ENCODE measurements at places on chromosomes 1 and 21.

DNA sequence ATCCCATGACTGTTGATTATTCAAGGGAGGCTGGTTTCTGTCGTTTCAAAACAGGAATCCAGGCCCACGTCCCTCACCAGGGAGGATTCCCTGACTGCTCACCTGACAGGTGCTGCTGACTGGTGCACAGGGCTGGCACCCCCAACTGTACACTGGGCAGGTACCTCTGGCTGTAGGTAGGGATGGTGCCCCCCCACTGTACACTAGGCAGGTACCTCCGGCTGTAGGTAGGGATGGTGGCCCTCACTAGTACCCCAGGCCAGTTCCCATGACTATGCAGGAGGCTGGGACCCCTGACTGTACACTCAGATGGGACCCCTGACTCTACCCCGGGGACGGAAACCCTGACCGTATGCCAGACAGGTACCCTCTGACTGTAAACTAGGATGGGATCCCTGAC, 33.6 kb upstream of the PDE9A start:
- no peak for DNase-seq

DNA sequence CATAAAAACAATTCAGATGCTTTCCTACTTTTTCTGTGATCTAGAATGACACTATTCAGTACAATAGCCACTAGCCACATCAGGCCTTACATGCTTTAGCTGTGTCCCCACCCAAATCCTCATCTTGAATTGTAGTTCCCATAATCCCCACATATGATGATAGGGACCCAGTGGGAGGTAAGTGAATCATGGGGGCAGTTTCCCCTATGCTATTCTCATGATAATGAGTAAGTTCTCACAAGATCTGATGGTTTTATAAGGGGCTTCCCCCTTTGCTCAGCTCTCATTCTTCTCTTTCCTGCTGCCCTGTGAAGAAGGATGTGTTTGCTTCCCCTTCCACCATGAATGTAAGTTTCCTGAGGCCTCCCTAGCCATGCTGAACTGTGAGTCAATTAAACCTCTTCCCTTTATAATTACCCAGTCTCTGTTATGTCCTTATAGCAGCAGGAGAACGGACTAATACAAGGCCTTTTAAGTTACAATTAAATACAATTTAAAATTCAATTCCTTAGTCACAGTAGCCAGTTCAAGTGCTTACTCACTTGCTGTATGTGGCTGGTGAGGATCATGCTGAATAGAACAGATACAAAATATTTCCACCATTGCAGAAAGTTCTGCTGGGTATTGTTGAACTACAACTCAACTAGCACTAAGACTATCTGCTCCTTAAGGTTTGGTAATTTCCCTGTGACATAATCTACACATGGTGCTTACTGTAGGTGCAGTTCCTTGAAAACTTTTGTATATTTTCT, 106.7 kb downstream of the SCMH1 start:
- no peak for DNase-seq

GRCh38 chr1:25540750-25541342, 2.6 kb upstream of the LDLRAP1 start:
- DNase-seq = no peak

DNA sequence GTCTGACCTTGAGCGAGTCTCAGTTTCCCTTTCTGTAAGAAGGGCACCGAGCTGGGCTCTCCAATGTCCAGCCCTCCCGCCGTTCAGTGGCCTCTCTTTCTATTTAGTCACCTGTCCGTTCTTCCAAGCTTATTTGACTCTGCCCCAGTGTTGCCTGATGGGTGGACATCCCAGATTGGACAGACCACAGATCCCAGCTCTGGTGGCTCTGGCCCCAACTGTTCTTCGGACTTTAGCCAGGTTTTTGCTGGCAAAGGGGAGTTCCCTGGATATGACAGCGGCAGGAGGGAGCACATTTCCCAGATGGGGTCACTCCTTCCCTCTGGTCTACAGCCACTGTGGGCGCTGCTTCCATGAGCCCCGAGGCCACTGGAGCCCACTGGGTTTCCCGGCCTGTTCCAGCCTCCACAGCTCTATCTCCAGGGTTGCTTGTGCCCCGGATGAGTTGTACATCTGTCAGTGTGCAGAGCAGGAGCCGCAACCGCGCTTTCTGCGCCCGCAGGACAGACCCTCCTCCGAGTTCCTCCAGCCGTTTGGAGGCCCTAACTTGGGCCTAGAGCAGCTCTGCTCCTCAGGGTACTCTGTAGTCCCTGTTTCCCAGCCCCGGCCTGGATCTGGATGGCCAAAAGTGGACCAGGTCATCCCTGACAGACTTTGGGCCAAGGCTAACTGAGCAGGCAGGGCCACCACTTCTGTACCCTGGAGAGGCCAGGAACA, 3.8 kb downstream of the DMBX1 start:
- no peak for DNase-seq

GRCh38 chr21:39198800-39199199, 15.5 kb upstream of the PSMG1 start:
- DNase-seq = no peak

GRCh38 chr1:203290261-203291089, 14.8 kb upstream of the BTG2 start:
- DNase-seq = peak; percentile 96

DNA sequence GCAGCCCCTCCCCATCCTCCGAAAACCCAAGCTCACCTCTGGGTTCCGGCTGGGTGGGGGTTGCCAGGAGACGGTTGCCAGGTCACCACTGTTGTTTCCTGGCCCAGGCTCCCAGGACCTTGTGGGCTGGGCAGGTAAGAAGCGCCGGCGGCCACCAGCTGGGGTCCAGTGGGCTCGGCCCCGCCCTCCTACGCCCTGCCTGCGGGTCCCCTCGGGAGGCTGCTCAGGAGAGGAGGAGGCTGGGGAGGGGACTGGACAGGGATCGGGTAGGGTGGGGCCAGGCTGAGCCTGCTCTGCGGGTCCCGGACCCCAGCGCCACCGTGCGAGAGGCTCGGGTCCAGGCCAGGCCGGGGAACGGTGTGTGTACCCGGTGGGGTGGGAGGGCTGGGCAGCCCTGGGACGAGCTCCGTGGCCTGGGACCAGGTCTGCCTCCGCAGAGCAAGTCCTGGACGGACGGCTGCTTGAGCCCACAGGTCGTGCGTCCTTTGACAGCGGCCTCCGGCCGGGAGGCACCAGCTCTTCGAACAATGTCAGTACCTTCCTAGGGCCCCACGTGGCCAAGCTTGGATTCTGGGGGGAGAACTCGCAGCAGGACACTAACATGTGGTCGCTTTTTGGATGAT, at the start of gene TTLL10:
Gene TTLL10, plus strand, starts transcription at position 88 of the 623 bp plus-strand sequence. CDS start 5,336 bp downstream, outside the sequence.
- no peak for DNase-seq

DNA sequence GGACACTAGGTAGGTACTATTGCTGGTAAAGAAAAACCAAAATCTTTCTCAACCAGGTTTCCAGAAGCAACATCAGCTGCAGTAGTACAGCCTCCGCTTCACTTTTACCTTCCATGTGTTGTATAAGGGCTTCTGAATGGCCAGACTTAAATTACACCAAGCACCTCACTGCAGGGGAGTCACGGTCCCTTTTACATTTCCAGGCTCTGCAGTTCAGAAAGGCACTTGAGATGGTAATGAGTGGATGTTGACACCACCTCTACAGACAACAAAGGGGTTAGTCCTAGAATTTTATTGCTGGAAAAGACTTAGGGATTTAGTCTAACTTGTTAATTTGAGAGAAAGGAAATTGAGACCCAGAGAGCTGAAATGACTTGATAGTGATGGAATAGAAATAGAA, 12.0 kb upstream of the DUSP12 start:
- no peak for DNase-seq
